ENCODE measurements at places on chromosomes 1 and 21.

- no peak for DNase-seq
These were observed 63.4 kb upstream of the PSEN2 start for GRCh38 chr1:226806988-226807387.

GRCh38 chr1:226607268-226607660, 58.7 kb downstream of the STUM start:
- DNase-seq: no peak

- DNase-seq: no peak
These were observed 3.5 kb upstream of the ILDR2 start for GRCh38 chr1:166978821-166979220.

GRCh38 chr1:216896146-216896545, 172.9 kb upstream of the ESRRG start:
- no peak for DNase-seq

GRCh38 chr1:62271948-62272728, 47.1 kb downstream of the KANK4 start:
- DNase-seq: no peak

- no peak for DNase-seq
These were observed 99.0 kb upstream of the HNRNPU start for GRCh38 chr1:244963231-244963826.

DNA sequence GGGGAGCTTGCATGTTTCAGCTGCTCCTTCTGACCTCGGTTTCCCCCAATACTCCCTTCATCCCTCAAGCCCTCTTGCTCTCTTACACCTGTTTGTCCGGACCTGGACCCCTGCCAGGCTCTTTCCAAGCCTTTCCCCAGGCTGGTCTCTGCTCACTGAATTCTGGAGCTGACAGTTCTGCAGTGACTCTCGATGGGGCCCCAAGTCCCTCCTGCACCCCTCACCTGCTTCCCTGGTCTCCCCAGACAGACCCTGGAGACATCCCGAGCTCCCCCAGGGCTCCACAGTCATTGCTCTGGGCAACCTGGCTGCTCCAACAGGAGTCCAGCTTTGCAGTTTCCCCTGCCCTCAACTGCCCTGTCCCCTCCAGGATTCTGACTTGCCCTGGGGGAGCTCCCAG, 198.6 kb downstream of the GRIK3 start:
- DNase-seq: no peak

DNA sequence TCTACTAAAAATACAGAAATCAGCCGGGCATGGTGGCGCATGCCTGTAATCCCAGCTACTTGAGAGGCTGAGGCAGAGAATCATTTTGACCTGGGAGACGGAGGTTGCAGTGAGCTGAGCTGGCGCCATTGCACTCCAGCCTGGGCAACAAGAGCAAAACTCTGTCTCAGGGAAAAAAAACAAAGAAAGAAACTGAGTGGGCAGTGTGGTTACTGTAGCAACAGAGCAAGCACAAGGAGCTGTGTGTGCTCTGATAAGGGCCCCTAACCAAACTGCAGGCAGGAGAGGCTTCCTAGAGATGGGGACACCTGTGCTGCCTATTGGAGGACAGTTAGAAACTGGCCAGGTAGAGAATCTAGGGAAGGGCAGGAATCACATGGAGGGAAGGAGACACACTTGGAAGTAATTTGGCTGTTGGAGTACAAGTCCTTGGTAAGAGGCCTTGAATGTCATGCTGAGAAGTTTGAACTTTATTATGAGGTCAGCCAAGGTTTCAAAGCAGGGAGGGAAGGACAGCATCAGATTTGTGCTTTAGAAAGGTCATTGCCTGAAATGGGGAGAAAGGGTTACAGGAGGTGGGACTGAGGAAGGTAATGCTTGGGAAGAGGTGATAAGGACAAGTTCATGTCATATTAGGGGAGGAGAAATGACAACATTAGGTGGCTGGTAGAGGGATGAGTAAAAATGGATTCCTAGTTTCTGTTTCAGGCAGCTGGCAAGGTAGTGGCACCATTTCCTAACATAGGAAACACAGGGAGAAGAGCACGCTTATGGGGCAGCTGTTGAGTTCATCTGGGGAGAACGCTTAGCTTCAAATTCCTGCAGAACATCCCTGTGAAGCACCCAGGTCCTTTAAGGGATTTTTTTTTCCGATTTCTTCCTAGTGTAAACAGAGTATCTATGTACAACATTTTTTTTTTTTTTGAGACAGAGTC, 69.2 kb upstream of the ARTN start:
- no peak for DNase-seq

DNA sequence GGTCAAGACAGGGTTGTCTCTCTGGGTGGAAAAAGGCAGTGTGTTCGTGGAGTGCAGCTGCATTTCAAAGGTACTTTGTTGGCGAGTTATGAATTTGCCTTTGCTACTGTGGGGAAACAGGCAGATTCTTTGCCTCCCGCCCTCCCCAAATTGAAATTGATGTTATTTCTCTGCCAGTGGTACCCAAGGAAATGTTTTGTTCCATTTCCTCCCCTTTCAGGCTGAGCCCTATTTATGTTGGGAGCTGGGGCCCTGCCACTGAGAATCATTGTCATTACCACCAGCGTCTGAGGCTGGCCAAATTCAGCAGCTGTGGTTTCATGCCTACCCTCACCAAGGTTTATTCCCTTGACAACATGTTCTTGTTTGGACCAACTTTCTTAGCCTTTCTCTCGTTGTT, 48.5 kb upstream of the OLIG2 start:
- no peak for DNase-seq

- no peak for DNase-seq
These were observed 140.5 kb downstream of the NEK7 start for GRCh38 chr1:198297281-198297680.

DNA sequence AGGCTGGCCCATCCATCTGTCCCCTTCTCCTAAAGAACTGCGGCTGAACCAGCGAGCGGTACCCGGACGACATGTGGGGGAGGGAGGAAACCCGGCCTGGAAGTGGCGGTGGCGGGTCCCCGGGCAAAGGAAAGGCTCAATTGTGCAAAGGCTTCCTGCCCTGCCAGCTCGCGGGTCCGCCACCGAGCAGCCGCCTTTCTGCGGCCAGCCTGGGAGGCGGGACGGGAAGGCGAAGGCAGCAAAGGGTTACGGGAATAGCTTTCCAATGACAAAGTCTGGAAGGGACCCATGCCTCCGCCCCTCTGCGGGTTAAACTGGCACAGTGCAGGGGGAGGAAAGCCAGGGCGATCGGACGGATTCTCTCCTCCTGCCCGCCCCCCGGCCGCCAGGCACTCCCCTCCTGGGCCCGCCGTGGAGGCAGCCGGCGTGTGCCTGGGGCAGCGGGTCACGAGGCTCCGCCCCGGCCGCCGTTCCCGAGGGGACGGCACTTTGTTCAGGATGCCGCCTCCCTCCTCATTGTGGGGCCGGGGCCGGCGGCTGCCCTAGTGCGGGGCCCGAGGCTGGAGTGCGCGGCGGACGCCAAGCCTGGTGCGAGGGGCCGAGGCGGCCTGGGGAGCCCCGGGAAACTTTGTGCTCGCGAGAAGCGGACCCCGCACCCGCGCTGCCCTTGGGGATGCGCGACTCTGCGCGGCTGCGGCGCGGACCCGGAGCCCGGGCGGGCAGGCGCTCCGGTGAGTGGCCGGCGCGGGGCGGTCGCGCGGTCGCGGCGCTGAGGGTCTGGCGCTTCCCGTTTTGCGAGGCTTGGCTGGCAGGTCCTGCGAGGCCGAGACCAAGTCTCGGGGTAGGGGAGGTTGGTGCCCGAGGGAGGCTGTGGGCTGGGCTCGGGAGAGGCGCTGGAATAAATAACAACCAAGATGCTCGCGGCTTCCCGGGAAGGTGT, at the start of gene NAV1:
TSS of gene NAV1 (plus strand) at position 516 of the 940 bp plus-strand sequence. CDS start 83,758 bp downstream, outside the sequence.
- no peak for DNase-seq

DNA sequence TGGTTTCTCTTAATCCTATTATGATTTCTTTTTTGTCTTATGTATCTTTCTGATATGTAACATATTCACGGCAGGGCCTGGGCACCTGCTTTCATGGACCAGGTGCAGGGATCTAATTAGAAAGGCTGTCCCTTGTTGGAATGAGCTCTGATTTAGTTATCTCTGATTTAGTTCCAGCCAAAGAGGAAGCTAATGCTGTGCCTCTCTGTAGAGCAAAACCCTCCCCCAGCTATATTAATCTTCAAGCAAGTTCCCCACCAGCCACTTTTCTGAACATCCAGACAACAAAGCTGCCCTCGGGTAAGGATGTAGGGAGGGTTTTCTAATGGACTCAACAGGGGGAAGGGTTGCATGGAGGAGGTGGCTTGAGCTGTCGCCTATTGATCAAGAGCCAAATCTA, 6.1 kb downstream of the TSACC start:
- DNase-seq: no peak

- DNase-seq: no peak
These were observed 9.6 kb downstream of the ARHGEF16 start for GRCh38 chr1:3463891-3464648.

DNA sequence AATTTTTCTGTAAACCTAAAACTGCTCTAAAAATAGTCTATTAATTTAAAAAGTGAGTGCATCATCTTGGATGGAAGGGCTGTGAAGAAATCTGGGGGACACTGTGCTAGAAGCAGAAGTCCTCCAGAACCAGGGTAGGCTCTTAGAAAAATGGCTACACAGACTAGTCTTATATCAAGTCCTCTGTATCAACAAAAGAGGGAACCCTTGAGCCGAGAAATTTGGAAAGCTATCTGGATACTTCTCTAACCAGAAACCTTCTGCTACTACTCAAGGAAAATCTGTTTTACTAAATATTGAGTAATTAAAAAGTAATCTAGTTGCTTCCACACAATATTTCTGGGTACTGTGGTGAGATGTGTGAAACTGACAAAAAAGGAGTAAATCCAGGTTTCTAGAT, 92.1 kb downstream of the WDR3 start:
- DNase-seq: no peak

Data from CMK (cell line).